ENCODE measurements at places on chromosomes 4 and X.

DNA sequence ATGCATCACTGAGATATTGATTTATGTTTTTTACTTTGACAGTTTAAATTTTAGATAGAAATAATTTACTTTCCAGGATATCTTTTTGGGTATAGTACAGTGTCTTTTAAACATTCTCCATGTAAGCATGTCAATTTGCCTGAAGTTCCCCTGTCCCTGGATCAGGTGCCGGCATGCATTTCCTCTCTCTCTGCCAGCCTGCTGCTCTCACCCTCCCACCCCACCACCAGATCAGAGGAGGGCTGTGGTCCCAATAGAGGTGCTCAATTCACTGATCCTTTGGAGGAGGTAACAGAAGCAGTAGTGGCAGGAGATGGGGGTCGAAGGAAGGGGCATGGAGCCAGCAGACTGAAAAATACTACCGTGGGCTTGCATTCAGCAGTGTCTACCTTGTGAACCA lies 28.3 kb upstream of the DSPP start:
- DNase-seq = no peak

DNA sequence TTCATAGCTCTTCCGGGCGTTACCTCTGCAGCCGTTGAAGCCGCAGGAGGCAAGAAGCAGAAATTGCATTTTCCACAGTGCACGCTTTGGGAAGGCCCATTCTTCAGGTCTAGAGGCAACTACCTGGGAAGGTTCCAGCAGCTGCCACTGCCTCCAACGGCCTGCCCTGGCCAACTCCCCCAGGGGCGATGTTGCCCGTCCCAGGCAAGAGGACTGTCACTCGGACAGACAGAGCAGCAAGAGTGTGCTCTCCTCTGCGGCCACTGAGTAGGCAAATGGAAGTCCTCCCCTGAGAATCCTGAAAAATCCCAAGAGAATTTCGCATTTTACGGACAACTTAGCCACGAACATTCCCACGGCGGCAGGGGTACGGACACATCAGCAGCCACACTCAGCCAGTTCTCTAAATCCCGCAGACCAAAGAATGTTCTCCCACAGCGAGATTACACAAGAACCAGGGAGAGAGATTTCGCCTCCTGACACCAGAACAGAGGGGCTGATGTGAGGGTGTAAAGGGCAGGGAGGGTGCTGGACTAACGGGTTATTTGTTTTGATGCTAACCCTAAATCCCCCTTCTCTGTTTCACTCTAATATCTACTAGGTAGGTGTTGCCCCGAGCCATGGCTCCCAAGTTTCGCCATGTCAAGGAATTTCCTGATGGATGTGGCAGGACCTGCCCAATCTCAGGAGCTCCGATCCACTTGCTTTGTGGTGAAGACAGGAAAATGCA lies 63.8 kb downstream of the SEPSECS start:
- no peak for DNase-seq

- peak; percentile 61 for DNase-seq
Observed at GRCh38 chr4:95124906-95125504, 367.2 kb downstream of the BMPR1B start.

DNA sequence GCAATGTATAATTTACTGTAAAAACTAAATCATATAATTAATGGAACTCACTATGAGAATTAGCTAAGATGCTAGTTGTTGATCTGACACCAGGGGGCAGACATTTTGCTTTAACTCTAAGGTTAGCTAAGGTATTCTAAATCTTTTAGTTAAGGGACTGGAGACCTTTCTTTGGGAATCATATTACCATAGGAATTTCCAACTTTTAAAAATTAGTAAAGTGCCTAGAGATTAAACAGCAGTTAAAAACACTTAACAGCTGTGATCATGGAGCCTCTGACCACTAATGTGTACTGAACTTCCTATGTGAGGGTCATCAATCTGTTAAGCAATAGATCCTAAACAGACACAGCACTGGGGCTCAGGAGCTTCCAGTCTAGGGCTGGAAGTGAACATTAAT lies 226.6 kb downstream of the NSUN7 start:
- DNase-seq = peak; percentile 33

GRCh38 chr4:5707778-5708448 lies 446 bp downstream of the EVC2 start:
- DNase-seq = no peak

- no peak for DNase-seq
Observed at GRCh38 chr4:83569987-83570386, 34.1 kb downstream of the GPAT3 start.

DNA sequence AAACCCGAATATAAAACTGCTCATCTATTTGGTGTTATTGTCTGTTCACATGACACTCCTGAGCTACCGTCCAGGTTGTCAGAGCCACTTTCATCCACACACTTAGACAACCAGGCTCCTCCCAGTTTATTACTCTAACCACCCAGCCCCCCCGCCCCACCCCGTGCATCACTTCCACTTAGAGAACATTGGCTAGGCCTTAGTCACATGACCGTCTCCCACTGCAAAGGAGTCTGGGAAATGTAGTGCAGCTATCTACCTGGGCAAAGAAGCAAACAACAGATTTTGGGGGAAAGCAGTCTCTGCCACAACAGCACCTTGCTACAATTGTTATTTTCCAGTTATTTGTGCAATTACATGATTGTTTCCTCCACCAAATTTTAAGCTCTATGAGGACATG lies 57.6 kb upstream of the RBPJ start:
- peak; percentile 36 for DNase-seq

DNA sequence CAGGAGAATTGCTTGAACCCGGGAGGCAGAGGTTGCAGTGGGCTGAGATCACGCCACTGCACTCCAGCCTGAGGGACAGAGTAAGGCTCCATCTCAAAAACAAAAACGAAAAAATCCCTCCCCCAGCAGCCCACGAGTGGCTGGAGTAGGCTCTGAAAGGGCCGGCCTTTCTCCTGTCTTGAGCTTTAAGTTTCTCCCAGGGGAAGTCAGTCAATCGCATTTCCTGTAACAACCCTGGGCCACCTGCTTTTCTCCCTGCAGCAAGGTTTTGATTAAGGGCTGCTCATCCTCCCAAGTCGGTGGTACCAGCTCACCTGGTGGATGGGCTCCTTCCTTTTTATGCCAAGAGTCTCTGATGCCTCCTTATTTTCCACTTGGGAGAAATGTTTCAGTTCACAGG lies 2.0 kb upstream of the NYX start:
- DNase-seq = no peak

DNA sequence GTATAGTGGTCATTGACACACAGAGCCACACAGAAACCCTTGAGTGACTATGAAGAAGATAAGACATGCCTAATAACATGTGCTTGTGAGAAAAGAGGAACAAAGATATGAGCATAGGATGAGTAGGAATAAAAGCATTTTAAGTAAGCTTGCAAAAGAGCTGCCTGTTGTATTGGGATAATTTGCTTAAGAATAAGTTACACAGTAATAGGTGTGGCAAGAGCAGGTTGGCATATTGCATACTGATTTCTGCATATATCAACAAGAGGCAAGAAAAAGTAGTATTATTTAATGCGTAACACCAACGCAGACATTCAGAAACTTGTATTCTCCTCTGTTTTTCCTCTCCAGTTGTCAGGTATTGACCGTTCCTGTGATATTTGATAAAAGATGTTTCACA lies 111.5 kb upstream of the UGT8 start:
- DNase-seq = no peak

GRCh38 chrX:39070009-39070408 lies 268.8 kb downstream of the MID1IP1 start:
- DNase-seq = no peak

GRCh38 chrX:55638933-55639332 lies 15.7 kb downstream of the FOXR2 start:
- no peak for DNase-seq

DNA sequence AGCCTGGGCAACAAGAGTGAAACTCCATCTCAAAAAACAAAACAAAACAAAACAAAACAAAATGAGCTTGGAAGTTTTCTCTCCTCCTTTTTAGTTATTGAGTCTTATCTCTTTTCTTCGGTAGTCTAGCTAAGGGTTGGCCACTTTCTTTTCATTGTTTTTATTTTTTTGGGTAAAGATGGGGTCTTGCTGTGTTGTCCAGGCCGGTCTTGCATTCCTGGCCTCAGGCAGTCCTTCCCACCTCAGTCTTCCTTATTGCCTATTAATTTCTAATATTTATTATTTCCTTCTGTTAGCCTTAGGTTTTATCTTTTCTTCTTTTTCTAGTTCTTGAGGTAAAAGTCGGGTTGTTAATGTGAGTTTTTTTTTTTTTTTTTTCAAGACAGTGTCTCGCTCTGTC lies 16.4 kb downstream of the METAP1 start:
- DNase-seq = no peak

GRCh38 chr4:112807083-112807482 lies 170.1 kb downstream of the LARP7 start:
- DNase-seq = no peak

DNA sequence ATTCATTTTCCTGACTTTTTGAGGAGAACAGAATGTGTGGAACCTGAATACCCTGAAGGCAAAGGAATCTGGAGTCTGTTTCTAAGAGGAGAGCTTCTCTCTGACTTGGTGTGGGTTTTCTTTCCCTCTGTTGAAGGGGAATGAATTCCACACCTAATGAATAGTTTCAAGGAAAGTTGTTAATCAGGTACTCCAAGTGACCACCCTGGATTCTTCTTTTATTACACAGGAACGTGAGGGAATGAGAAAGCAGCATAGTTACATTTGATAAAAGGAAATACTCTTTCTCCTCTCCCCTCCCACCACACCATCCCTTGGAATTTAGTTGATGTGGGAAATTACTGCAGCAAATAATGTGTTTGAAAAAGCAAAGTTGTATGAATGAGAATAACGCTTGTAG lies 29.7 kb downstream of the SLIT2 start:
- DNase-seq = no peak

- DNase-seq = no peak
Observed at GRCh38 chrX:125497667-125498066, 178.0 kb downstream of the TEX13C start.

DNA sequence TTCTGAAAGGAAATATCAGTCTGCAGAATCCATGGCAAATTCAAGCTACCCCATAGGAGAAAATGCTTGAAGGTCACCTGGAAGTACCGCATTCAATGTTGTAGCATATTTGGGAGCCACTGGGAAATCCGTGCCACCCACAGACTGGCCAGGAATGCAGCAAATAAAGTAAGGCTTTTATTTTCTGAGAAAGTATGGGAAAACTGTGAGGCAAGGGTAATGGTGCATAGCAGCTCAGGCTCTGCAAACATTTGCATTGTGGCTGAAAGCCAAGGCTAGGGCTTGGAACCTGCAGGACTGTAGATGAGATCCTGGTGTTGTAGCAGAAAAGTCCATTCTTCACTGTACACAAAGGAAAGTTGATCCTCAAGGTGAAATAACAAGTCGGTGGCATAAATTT lies 450.9 kb upstream of the NR3C2 start:
- peak; percentile 34 for DNase-seq

GRCh38 chrX:136262812-136263315 lies 11.7 kb upstream of the MAP7D3 start:
- DNase-seq = no peak

DNA sequence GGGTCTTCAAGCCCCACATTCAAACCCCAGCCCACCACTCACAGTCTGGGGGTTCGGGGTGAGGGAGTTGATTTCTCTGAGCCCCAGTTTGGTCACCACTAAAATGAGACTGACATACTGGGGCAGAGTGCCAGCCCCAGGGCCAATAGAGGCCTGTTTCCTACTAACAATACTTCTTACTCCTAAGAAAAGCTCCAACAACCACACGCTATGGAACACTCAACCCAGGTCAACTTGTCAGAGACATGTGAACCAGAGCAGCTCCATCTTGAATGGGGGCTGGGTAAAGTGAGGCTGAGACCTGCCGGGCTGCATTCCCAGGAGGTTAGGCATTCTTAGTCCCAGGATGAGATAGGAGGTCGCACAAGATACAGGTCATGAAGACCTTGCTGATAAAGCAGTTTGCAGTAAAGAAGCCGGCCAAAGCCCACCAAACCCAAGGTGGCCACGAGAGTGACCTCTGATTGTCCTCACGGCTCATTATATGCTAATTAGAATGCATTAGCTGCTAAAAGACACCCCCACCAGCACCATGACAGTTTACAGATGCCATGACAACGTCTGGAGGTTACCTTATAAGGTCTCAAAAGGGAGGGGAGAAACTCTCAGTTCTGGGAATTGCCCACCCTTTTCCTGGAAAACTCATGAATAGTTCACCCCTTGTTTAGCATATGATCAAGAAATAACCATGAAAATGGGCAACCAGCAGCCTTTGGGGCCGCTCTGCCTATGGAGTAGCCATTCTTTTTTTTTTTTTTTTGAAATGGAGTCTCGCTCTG lies 26.6 kb upstream of the HTRA3 start:
- no peak for DNase-seq

DNA sequence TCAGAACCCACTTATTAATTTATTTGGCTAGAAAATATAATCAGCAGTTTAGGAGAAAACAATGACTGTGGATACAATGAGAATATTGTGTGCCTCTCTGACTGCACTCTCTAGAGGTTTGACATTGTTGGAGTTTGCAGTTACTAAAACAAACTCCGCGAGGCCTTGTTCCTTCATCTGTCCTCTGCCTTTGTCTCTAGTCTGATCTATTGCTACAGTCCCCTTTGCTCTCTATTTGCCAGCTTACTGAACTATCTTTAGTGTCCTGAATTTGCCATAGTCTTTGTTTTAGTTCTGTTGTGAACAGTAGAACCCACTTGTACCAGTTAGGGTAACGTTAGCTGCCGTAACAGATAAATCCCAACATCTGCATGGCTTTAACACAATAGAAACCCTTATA lies 81.4 kb upstream of the RPS6KA3 start:
- no peak for DNase-seq

DNA sequence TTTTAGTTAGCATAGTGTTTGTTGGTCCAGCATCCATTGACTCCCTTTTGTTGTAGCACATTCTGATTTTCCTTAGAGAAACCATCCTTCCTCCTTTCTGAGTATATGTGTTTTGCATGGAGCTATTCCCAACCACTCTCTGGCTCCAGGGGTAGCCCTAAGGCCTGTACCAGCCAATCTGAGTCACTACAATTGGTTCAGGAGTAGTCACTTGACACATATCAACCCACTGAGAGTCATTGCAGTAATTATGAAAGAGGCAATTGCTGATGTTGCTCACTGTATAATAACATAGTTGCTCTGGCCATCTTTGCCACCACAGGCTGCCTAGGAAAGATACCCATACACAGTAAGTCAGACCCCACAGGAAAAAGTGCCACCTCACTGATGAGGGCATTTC lies 71.2 kb upstream of the GRID2 start:
- DNase-seq = no peak

GRCh38 chrX:153551135-153551534 lies 33.7 kb downstream of the ATP2B3 start:
- no peak for DNase-seq

GRCh38 chrX:37578045-37578444 lies 6.6 kb downstream of the LANCL3 start:
- DNase-seq = no peak

DNA sequence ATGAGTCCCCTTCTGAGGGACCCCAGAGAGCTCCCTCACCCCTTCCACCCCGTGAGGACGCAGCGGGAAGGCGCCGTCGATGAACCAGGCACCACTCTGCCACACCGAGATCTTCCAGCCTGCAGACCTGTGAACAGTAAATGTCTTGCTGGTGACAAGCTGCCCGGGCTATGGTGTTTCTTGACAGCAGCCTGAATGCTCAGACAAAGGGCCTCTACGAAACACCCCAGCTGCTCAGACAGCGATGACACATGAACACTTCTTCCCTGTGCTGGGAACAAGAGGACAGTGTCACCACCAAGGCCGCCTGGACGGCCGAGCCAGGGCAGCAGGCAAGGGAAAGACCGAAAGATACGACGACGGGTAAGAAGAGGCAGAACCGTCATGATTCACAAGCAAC lies 30.6 kb upstream of the GTPBP6 start:
- no peak for DNase-seq

Data from LNCaP clone FGC (cell line).